Urinary bladder (tissue), 4 donors: ENCODE measurements at places on chromosomes 3 and 15. TPM values are rescaled to one million over a fixed set of nuclear protein-coding genes. Genes with fewer than 3 reads are reported as not detected.

FOXB1 gene
- total RNA-seq: not detected

BMF gene
- 10.8 TPM for total RNA-seq

PLA2G4D gene
- not detected for total RNA-seq

CMTM8 gene
- 1.6 TPM for total RNA-seq

STIMATE gene
- 11.8 TPM for total RNA-seq

HCLS1 gene
- 11.6 TPM for total RNA-seq

TMEM207 gene
- not detected for total RNA-seq

FBXL2 gene
- 15.1 TPM for total RNA-seq

GOLGA6L9 gene
- total RNA-seq: 7.3 TPM

HYAL2 gene
- total RNA-seq: 44.0 TPM

CTXN2 gene
- total RNA-seq: not detected

CGNL1 gene
- total RNA-seq: 31.7 TPM

KLHL40 gene
- 3.5 TPM for total RNA-seq

CCR8 gene
- not detected for total RNA-seq

SERPINI2 gene
- 3.9 TPM for total RNA-seq

HHLA2 gene
- total RNA-seq: not detected

GUCA1C gene
- not detected for total RNA-seq

ACSBG1 gene
- total RNA-seq: 1.1 TPM

PPP2R3A gene
- 28.7 TPM for total RNA-seq

SLC2A2 gene
- total RNA-seq: not detected

CPEB1 gene
- total RNA-seq: 4.7 TPM

NR1I2 gene
- total RNA-seq: 0.11 TPM

P2RY14 gene
- total RNA-seq: 2.6 TPM

TRH gene
- 0.16 TPM for total RNA-seq

TFRC gene
- 110 TPM for total RNA-seq

TMCO5A gene
- total RNA-seq: not detected

SPINK8 gene
- total RNA-seq: not detected

C3orf49 gene
- not detected for total RNA-seq

ZNF80 gene
- not detected for total RNA-seq

AGTR1 gene
- total RNA-seq: 8.1 TPM

GABRB3 gene
- 2.3 TPM for total RNA-seq

IQCH gene
- 4.8 TPM for total RNA-seq

INO80 gene
- 36.6 TPM for total RNA-seq

SEMA6D gene
- 35.6 TPM for total RNA-seq

SAMD7 gene
- total RNA-seq: not detected

ZNF502 gene
- 15.0 TPM for total RNA-seq

GHSR gene
- total RNA-seq: not detected
